Pancreas (tissue), 10 donors: ENCODE measurements at places on chromosomes 12 and 14. TPM values are rescaled to one million over a fixed set of nuclear protein-coding genes. Genes with fewer than 3 reads are reported as not detected.

The NRXN3 gene
- 1.5 TPM for polyA plus RNA-seq

The NRL gene
- polyA plus RNA-seq: 2.3 TPM

The SALL2 gene
- 2.3 TPM for polyA plus RNA-seq

The RNF31 gene
- polyA plus RNA-seq: 124 TPM
